ENCODE measurements at places on chromosomes 13 and 19.

DNA sequence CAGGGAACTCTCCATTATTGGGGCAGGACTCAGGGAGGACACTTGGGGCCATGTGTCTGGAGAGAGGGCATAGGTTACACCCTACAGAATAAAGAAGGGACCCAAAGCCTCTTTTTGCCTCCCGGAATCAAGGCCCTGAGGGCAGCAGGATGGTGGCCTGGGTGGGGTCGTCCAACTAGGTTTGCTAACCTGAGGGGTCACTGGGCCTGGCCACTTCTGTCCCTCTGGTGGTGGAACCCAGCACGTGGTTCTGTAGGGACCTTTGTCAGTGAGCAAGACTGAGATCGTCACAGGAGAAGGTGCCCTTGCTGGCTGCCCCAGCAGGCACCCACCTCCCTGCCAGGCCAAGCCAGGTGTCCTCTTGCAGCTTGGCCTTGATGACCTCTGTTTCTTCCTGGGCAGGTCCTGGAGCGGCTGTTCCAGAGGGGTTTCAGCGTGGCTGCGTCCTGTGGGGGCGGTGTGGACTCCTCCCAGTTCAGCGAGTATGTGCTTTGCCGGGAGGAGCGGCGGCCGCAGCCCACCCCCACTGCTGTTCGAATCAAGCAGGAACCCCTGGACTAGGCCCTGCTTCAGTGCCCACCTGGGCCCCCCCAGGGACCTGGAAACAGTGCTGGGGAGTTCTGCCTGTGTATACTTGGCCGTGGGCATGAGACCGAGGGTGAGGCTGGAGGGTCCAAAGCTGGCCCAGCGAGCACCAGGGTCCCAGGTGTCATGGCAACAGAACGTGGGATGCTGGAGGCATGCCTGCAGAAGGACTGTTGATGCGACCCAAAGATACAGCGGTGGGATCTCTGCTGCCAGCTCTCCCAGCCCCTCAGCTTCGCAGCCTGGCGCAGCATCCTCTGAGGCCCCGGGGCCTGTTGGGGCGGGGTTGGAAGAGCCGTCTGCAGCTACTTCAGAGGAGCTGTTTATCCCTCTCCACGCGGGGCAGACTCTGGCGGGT lies 16.0 kb downstream of the KCTD15 start:
- no peak for DNase-seq

- DNase-seq: no peak
Measured at GRCh38 chr13:95035311-95036109, 265.7 kb downstream of the ABCC4 start.

- no peak for DNase-seq
Measured at GRCh38 chr13:26112843-26113242, 61.0 kb upstream of the SHISA2 start.

DNA sequence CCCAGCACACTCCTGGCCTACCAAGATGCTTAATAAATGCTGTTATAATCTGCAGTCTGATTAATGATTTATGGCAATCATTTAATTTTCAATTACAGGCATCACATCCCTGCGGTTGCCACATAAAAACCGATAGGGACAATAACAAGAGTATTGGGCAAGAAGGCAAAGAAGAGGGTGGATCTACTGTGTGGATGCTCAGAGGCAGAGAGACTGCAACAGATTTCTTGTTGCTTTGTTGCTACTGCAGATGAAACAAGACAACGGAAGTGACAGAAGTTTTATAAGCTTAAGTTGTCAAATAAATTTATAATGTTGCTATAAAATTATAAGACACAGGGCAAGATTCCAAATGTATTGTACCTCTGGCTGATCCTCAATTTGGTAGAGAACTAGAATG lies 154.8 kb downstream of the ABCC4 start:
- DNase-seq: no peak

- DNase-seq: no peak
Measured at GRCh38 chr13:65803530-65804392, 1426.4 kb downstream of the PCDH9 start.

GRCh38 chr13:109254274-109254673 lies 532.1 kb downstream of the IRS2 start:
- DNase-seq: no peak

DNA sequence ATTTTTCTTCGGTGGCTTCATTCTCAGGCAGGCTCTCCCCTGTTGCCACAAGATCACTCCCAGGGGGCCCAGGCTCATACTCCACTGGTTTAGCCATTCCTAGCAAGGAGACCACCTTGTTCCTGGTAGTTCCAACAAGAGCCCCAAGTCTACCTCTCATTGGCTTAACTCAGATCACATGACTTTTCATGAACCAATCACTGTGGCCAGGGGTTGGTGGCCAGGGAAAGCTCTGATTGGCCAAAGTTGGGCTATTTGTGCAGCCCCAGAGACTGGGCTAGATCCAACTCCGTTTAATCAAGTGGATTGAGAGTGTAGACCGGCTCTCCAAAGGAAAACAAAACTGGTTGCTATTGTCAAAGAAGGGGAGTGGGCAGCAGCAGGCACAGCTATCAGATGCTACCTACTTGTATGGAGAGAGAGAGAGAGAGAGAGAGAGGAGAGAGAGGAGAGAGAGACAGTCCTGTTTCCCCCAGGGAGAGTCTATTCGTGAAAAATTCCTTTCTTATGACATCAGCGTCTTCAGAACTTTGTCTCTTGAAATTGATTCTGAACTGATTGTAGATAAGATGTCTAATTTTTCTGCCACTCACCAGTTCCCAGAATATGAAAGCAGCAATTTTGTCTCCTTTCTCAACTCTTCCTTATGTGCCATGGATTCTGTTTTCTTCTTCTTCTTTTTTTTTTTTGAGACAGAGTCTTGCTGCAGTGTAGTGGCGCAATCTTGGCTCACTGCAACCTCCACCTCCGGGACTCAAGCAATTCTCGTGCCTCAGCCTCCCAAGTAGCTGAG lies 5.9 kb downstream of the CEACAM19 start:
- no peak for DNase-seq

GRCh38 chr19:39106194-39106593 lies 19.4 kb upstream of the PAK4 start:
- no peak for DNase-seq

DNA sequence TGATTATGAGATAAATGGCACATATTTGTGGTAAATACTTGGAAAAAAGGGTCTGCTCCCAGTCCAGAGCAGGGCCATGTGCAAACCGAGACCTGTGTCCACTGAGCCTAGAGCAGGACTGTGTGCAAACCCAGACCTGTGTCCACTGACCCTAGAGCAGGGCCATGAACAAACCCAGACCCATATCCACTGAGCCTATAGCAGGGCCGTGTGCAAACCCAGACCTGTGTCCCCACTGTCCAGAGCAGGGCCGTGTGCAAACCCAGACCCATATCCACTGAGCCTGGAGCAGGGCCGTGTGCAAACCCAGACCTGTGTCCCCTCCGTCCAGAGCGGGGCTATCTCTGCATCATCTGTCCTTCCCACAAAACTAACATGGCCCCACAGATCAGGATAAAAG lies 136.0 kb downstream of the ATP11A start:
- no peak for DNase-seq

- no peak for DNase-seq
Measured at GRCh38 chr13:39835253-39835652, 179.8 kb downstream of the COG6 start.

DNA sequence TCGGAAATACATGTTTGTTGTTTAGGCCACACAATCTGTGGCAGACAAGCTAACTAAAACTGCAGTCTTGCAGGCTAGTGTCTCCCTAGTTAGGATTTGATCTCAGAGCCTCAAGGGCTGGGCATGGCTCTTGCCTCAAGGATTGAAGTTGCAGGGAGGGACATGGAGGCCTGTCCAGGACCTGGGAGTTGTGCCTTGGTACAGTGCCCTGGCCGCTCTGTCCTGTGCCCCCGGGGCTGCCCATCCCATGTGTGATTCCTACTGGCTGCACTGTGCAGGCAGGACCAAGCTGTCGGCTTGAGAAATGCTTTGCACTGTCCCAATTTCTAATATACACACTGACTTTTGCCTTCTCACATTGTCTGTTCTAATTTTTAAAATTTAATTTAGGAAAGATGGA lies 7.5 kb upstream of the ZNF256 start:
- no peak for DNase-seq

DNA sequence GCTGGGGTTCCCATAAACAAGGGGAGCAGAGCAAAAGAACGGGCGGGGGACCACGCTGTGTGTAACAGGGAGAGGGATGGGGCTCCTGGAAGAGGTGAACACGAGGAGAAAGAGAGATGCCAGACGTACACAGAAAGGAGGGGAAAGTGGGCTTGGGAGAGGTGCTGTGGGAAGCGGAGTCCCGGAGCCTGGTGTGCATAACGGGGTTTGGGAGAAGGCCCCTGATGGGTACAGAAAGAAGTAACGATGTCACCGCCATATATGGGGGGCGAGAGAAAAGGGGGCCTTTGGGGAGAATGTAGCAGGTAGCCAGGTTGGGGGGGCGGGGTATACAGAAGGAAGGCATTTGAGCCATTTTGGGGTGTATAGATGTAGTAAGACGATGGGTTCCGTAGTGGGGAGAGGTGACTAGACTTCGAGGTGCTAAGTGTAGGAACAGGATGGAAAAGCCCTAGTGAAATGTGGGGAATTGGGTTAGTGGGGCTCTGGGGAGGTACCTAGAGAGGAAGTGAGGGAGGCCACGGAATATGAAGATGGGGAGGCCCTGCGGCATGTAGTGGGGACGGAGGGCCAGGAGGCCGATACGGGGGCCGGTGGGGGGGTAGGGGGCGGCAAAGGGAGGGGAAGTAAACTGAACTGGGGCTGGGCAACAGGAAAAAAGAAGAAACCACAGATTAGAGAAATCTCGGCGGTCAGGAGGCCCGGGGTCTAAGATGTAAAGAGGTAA lies 787 bp downstream of the ZNF580 start:
- no peak for DNase-seq

GRCh38 chr19:42498169-42498757 lies 30.0 kb downstream of the CEACAM1 start:
- no peak for DNase-seq

DNA sequence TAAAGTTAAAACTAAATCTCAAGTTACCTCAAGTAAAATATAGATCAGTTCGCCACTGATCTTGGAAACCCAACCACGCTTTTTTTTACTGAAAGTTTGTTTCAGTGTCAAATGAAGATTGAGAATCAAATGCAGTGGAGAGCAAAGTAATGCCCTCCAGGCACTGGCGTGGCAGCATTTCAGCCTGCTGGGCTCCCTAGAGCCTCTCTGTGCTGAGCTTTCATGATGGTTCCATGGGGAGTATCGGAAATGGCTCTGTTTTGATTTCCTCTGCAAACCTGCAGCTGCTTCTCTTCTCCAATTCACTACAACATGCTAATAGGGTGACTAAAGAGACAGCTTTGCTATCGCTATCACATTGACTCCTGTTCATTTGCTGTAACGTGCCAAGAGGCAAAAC lies 141.6 kb downstream of the FGF14 start:
- DNase-seq: no peak

- DNase-seq: no peak
Measured at GRCh38 chr13:99572921-99573320, 71.6 kb downstream of the TM9SF2 start.

DNA sequence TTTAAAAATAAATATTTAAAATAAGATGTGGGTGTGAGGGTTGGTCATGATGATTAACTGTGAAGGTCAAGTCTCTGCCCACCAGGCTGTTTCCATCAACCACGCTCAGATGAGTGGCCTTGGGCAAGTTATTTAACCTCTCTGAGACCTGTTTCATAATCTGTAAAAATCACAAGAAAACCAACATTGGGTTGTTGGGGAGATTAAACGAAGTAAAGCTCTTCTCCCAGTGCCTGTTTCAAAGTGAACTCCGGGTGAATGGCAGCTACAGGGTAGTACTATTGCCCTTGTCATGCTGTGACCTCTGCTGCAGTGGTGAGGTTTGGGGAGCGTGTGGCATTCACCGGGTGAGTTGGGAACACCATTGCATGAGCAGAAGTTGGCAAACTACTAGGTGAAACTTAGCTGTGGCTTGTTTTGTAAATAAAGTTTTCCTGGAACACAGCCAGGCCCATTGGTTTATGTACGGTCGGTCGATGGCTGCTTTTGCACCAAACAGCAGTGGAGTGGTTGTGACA lies 153.2 kb downstream of the USP12 start:
- DNase-seq: no peak

DNA sequence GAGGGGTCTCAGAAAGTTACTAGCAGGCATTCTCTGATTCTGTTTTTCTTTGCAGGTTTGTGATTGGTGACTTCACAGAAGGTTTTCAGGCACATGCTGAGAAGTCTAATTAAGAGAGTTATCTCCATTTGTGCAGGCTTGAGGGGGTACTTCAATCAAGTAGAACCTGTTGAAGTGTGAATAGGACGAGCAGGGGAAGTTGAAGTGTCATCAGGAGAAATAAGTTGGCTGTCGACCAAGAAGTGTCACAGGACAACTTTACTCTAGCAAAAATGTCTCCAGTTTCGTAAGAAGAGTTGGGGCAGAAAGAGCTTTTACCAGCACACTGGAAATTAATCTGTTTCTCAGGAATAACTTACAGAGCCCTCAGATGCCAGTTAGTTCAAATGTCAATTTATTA lies 576.5 kb upstream of the SLITRK5 start:
- DNase-seq: no peak

DNA sequence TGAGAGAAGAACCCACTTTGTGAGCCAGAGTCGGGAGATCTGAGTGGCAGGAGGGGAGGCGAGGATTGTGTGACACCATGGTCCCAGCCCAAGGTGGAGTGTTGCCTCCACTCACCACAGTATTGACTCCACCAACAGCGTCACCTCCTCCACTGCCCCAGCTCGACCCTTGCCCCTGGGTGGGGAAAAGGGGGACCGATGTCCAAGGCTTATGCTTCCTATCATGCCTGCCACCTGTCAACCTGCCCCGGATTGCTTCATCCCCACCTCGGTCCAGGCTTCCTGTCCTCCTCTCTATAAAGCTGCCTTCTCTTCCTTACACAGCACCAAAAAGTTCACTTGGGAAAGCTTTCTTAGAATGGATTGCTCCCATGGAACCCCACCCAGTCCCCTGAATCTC lies 7.4 kb downstream of the DMKN start:
- DNase-seq: no peak

DNA sequence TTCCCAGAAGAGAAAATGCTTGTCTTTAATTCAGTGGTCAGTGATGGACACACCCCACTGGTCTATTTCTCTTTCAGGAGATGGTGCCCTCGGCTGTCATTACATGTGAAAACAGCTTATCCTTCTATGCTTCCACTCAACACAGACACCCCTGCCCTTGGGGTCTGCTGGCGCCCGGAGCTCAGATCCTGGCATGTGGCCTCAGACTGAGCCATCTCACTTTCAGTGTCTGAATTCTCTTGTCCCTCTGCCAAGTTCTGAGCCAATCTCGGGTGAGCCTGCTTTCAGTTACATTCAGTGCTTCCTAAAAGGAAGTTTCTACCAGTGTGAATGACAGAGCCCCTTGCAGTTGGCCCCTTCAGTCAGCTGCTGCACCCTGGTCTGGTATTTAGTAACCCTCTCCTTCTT lies 293.6 kb downstream of the DNAJC15 start:
- no peak for DNase-seq

GRCh38 chr13:80276371-80277289 lies 64.3 kb downstream of the SPRY2 start:
- DNase-seq: peak; percentile 65

- DNase-seq: peak; percentile 24
Measured at GRCh38 chr19:39082745-39083598, 1.2 kb upstream of the ACP7 start.

- no peak for DNase-seq
Measured at GRCh38 chr19:47419030-47419783, at the start of gene MEIS3. Gene MEIS3, minus strand, starts transcription at chr19:47419527. Its CDS starts 446 bp downstream, at chr19:47419081.

- DNase-seq: no peak
Measured at GRCh38 chr13:43573802-43574514, 212.8 kb downstream of the ENOX1 start.

Measured in anterior cingulate cortex (tissue), 58 donors.